Smooth muscle cell of trachea (primary cell): ENCODE measurements at places on chromosomes 5 and 9. TPM values are rescaled to one million over a fixed set of nuclear protein-coding genes. Genes with fewer than 3 reads are reported as not detected.

The CCNO gene
- total RNA-seq, result 0.17 TPM in 1 of 2 replicates, not detected in the other

The GRIN1 gene
- total RNA-seq, result 0.15 and 0.33 TPM in 2 replicates

The NFIB gene
- total RNA-seq, result 13.7 and 40.7 TPM in 2 replicates

The TMEM215 gene
- total RNA-seq, result not detected in 2 replicates

The ARID3C gene
- total RNA-seq, result not detected in 2 replicates

The RFESD gene
- 2.2 and 3.1 TPM in 2 replicates for total RNA-seq

The PCDHB6 gene
- total RNA-seq, result 0.33 TPM in 1 of 2 replicates, not detected in the other

The C5orf58 gene
- not detected in 2 replicates for total RNA-seq

The ABCA1 gene
- 87.0 and 212 TPM in 2 replicates for total RNA-seq

The C9orf153 gene
- 0.15 and 0.50 TPM in 2 replicates for total RNA-seq
